ENCODE measurements at places on chromosomes 4 and X.

- no peak for DNase-seq
Measured at GRCh38 chrX:133970076-133970475, 15.3 kb downstream of the GPC3 start.

- DNase-seq = no peak
Measured at GRCh38 chrX:78455901-78456300, 128.5 kb upstream of the CYSLTR1 start.

DNA sequence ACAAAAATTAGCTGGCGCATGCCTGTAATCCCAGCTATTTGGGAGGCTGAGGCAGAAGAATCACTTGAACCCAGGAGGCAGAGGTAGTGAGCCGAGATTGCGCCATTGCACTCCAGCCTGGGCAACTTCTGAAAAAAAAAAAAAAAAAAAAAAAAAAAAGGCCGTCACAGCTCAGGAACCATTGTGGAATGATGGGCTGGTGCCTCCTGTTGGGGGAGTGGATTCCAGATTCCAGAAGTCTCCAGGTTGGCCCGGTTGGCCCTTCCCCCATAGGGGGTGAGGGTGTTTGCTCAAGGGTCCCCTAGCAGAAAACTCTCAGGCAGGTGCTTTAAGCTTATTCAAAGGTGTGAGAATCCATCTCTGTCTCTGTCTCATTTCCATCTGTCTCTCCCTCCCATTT, 11.5 kb downstream of the SH3TC1 start:
- no peak for DNase-seq

DNA sequence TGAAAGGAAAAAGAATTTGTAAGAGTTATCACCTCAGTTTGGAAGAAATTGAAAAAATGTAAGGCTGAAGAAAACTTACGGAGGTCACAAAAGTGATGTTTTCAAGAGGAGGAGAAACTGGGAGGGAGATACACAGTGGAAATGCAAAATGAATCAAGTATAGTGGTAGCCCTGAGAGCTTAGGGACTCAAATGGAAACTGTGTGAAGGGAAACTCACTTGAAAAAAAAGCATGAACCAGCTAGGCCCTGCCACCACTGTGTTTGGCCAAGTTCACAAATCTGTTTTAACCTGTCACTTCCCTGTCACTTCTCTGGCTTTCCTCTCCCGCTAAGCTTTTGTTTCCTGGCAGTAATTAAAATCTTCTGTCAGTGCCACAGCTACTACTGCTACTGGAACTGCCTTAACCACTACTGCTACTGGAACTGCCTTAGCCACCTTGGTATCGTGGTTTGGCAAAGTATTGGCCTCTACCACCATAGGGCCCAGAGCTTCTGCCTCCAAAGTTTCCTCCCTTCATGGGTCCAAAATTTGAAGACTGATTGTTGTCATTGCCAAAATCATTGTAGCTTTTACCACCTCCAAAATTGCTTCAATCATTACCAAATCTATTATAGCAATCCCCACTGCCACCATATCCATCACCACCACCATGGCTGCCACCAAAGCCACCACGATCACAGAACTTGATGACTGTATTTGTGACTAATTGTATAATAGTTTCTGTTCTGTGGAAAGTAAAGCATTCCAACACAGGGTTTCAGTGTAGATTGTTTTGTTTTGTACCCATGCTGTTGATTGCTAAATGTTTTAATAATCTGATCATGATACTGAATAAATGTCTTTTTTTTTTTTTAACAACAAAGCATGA, 41.5 kb downstream of the SMARCA5 start:
- no peak for DNase-seq

- no peak for DNase-seq
Measured at GRCh38 chr4:98638661-98639060, 19.8 kb downstream of the TSPAN5 start.

- DNase-seq = no peak
Measured at GRCh38 chrX:11965436-11965835, 172.8 kb upstream of the FRMPD4 start.

- no peak for DNase-seq
Measured at GRCh38 chr4:139484783-139485311, 30.9 kb downstream of the RAB33B start.

DNA sequence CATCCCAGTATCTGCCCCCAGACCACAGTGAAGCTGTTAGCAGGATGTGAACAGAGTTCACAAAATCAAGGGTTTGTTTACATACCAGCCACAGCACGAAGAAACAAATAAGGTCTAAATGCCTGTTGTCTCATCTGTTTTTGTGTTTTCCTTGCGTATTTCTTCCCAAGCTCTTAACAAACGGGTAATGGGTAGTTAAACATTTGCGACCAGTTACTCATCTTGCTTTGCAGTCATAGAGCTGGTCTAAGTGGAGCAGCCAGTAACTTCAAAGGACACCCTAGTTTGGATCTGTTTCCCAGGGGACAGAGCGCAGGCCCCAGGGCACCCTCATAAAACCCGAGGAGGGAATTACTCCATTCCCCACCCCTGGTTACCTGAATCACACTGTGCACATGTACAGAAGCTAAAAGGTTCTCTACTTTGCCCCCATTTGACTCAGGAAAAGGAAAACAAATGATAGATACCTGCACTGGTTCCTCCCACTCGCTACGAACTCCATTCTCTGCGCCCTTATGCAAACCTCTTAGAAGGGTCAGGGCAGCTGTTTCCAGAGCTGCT, 68.8 kb downstream of the MAML3 start:
- DNase-seq = no peak

- DNase-seq = no peak
Measured at GRCh38 chrX:153983321-153983801, 10.8 kb downstream of the TMEM187 start.

- DNase-seq = no peak
Measured at GRCh38 chr4:54359919-54360650, 131.0 kb downstream of the PDGFRA start.

DNA sequence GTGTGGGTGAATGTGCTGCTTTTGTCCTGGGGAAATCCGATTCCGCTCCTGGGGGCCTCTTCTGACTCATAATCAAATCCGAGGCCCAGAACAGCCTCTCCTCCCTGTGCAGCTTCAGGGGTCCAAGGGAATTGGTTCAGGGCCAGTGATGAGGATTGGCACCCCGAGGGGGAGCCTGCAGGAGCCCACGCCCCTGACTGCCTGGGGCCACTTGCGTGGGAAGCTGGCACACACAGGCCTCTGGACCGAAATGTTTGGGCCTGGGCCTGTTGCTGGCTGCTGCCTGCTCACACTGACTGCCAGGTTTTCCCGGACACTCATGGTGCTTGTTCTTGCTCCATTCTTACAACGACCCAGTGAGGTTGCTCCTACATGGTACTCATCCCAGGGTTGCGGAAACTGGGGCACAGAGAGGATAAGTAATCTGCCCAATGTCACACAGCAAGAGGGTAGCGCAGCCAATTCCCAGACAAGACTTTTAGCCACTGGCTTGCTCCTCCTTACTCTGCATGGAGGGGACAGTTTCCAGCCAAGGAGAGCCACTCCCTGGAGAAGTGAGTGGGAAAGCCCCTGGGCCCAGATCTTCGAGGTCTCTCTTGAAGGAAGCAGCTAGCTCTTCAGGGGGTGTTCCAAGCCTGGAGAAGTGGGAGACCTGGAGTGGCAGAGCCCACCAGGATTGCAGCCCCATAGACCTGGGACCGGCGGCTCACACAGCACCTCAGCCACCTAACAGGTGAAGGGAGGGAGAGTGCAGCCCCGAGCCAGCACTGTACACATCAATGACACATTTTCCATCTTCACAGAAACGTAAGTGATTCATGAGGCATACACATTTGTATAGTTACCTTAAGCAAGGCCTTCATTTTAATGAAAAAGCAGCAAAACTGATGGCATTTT, 20.3 kb downstream of the CFAP99 start:
- no peak for DNase-seq

GRCh38 chr4:82394896-82395295, 21.1 kb upstream of the HNRNPD start:
- DNase-seq = no peak

GRCh38 chrX:50877310-50877709, 33.2 kb upstream of the BMP15 start:
- DNase-seq = no peak

- DNase-seq = no peak
Measured at GRCh38 chrX:133881893-133882292, 103.5 kb downstream of the GPC3 start.

DNA sequence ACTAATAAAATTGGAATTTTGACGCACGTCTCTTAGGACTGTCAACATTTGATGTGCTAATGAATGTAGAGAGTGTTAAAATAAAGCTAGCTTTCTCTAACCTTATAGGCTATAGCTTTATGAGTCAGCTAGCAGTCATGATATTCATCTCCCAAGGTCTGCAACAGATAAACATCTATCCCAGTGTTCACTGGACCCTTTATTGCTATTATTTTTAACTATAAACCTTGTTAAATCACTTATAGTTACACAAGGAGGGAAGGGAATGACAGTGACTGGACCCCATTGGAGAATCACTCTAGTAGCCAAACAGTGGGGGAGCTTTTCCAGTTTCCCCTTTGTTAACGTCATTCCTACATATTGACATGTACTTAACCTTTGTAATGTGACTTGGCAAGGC, 67.9 kb upstream of the SHISA3 start:
- no peak for DNase-seq

GRCh38 chr4:11625211-11625610, 196.5 kb upstream of the HS3ST1 start:
- no peak for DNase-seq

- peak; percentile 54 for DNase-seq
Measured at GRCh38 chrX:39613997-39614679, 483.6 kb downstream of the BCOR start.

GRCh38 chr4:110669663-110670062, 46.8 kb upstream of the PITX2 start:
- no peak for DNase-seq

DNA sequence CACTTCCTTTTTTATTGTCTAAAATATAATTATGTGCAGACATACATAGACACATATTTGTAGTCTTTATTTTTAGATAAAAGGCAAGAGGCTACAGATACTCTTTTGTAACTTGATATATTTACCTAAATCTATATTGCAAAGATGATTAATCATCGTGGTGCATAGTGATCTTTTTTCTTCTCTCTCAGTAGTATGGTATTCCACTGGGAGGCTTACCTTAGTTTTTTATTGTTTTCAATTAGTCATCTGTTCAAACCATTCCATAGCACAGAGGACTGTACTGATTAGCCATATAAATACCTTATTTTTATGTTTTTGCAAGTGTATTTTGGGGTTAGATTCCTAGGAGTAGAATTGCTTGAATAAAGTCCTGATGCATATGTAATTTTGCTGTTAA, 619.7 kb downstream of the GRXCR1 start:
- no peak for DNase-seq

DNA sequence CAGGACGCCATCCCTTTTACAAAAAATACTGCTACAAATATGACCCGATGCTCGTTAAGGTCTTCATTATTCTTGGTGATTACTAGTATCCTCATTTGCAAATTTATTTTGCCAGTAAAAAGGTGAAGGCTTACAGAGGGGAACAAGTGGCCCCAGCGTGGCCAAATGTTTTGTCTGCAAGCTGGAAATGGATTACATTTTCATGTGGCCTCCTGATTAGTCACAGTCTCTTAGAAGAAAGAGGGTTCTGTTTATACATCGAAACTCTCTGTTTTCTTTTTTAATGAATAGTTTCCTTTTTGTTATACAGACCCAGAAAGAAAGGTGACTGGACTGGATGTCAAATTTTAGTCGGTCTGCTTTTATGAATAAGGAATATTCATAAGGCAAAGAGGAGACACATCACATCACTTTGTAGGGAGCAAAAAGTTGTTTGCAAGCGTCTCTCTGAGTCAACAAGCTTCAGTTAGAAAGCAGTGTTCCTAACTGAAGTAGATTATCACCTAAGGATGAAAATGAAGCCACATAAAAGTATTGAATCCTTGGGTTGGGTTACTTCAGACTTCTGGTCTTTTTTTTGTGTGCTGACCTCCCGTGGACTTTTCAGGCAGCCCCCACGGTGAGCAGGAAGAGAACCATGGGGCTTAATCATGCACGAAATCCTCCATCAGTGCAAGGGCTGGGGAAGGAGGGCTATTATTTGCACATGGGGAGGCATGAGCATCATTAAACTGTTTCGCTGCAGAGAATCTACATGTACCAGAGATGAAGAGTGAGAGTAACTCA, 125.6 kb downstream of the ARSF start:
- DNase-seq = no peak

DNA sequence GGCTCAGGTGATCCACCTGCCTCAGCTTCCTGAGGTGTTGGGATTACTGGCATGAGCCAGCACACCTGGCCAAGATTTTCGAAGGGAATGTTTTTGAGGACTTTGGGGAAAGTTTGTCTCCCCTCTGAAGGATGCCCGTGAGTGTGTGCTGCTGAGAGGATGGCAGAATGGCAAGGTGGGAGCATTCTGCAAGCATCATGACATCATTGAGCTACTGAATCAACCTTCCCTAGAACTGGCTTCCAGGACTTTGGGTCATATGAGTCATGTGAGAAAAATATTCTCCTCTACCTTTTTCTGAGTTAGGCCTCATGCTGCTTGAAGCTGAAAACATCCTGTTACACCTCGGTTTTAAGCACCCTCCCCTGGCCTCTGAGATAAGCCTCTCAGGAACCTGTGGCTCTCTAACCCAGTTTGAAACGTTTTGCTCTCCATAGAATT, 31.0 kb downstream of the TMEM131L start:
- DNase-seq = peak; percentile 74

DNA sequence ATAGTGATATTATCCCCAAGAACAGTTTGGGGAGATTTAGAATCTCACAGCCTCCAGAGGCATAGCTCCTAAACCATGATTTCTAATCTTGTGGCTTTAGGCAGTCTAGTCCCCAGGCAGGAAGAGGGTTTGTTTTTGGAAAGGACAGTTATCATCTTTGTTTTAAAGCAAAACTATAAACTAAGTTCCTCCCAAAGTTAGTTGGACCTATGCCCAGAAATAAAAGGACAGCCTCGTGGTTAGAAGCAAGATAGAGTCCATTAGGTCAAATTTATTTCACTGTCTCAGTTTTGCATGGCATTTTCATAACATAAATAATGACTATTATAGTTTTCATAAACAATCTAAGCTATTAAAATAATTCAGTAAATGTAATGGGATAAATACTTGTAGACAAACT, 120.5 kb downstream of the MAGEC2 start:
- no peak for DNase-seq

DNA sequence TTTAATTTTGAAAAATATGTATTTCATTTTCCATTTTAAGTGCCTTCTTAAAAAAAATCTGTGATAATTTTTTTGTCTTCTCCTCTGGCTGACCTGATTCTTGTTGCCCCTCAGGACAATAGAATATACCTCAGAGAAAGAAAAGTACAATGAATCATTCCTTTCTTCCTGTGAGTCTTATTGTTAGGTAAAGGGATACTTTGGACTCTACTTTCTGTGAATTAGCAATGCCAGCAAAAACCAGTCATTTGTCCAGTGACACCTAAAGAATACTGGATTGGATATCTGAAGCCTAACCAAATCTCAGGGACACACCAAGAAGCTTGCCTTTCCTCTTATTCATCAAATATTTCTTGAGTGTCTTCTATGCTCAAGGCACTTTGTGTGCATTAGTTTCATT, 102.1 kb downstream of the AREG start:
- no peak for DNase-seq

DNA sequence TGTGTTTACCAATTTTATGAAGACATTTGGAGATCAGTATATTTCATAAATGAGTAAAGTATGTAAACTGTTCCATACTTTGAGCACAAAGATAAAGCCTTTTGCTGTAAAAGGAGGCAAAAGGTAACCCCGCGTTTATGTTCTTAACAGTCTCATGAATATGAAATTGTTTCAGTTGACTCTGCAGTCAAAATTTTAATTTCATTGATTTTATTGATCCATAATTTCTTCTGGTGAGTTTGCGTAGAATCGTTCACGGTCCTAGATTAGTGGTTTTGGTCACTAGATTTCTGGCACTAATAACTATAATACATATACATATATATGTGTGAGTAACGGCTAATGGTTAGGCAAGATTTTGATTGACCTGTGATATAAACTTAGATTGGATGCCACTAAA, 1.9 kb downstream of the FMR1 start:
- DNase-seq = no peak

Data from T-helper 1 cell (primary cell).